GDM1 (cell line): ENCODE measurements at places on chromosomes 7 and 10.

DNA sequence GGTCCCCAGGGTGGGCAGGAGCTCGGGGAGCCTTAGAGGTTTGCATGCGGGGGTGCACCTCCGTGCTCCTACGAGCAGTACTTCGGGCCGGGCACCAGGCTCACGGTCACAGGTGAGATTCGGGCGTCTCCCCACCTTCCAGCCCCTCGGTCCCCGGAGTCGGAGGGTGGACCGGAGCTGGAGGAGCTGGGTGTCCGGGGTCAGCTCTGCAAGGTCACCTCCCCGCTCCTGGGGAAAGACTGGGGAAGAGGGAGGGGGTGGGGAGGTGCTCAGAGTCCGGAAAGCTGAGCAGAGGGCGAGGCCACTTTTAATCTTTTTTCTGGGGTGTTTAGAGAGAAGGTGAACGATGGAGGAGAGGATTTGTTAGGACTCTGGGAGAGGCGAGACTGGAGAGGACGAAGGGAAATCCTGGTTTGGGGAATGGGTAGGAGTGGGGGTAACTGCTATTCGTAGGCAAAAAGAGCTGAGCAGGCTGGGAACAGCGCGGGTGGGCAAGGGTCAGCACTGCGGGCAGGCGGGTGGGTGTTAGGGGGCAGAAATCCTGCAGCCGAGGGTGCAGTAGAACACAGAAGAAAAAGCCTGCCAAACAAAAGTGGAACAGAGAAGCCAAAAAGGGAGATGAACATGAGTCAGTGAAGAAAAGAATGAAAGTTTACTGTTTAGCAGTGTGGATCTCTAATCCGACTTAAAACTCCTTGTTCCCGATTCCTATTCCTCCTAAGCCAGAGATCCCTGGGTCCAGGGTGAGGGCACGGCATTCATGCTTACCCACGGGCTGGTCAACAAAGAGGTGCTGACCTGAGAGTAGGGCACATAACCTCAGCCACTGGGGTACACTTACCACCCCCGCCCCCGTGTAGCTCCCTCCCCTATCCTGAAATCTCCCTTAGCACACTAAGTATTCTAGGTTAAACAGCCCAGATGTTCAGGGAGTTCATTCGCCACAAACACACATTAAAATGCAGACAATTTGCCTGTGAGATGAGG lies 26.9 kb downstream of the PRSS2 start:
- DNase-seq = no peak

GRCh38 chr10:109156396-109156795 lies 766.9 kb downstream of the XPNPEP1 start:
- no peak for DNase-seq

DNA sequence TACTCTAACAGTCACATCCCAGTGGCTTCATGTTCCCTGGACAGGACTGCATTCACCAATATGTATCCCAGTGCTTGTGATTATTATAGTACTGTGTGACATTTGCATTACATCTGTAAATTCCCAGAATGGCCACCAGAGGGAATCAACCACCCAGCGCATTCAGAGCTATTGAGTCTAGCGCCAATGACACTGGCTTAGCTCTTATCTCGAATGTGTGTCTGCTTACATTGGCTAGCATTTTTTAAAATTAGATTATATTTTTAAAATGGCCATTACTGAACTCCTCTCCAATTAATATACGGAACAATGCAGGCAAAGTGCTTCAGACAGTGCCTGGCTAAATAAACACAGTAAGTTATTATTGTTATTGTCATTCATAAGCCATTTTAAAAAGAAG lies 36.3 kb downstream of the TRIL start:
- peak; percentile 25 for DNase-seq

DNA sequence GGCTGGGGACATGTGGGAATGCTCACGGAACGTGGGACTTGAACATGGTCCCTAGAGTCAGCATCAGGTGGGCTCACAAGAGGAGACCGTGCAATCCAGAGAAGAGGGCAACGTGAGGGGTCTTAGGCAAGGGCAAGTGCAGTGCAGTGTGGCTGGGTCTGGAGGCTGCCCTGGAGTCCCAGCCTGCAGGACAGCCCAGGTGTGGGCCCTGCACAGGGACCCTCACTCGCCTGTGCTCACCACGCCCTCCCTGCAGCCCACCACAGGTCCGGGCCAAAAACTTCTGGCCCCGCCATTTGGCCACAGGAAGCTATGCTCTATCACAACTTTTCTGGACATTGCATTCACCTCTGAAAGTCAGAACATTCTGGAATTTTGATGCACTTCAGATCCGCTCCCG lies 133.5 kb downstream of the PAXIP1 start:
- no peak for DNase-seq
